ENCODE measurements at places on chromosomes 5 and 9.

DNA sequence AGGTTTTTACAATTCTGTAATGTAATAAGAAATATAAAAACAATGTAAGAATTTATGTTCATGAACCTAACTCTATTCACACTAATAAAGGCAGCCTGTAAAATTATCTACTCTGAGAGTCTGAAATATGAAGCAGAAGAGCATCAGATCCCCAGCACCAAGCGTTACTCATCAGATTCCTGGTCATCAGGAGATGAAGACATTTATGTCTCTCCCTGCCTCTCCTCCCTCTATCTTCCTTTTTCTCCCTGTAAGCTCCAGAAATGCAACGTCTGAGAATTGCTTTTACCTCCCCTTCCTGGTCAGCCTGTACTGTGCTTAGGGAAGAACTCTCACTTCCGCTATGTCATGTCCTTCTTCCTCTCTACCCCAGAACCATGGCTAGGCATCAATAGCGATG, 114.4 kb upstream of the SLIT3 start:
- DNase-seq: no peak

DNA sequence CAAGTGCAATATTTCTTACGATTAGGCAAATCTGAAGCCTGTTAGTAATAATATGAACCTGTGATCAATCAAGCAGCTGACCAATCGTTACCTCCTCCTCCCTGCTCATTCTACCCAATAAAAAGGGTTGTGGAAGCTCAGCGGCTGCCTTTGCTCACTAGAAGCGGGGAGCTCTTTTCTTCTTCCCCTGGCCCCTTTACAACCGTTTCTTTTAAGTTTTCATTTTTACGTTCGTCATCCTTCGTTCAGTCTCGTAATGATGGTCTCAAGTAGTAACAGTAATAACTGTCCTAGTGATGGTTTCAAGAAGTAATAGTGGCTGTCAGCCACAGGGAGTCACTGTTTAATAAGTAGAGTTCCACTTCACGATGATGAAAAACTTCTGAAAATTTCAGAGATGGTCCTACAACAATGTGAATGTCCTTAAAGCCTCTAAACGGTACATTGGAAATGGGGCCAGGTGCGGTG, 6.2 kb downstream of the UGT3A2 start:
- DNase-seq: no peak

GRCh38 chr9:137243626-137244485, 2.8 kb downstream of the TUBB4B start:
- no peak for DNase-seq

- DNase-seq: no peak
Observed at GRCh38 chr9:112731971-112732370, 14.1 kb upstream of the INIP start.

GRCh38 chr9:35908504-35909125, 675 bp upstream of the SPAAR start:
- DNase-seq: no peak

DNA sequence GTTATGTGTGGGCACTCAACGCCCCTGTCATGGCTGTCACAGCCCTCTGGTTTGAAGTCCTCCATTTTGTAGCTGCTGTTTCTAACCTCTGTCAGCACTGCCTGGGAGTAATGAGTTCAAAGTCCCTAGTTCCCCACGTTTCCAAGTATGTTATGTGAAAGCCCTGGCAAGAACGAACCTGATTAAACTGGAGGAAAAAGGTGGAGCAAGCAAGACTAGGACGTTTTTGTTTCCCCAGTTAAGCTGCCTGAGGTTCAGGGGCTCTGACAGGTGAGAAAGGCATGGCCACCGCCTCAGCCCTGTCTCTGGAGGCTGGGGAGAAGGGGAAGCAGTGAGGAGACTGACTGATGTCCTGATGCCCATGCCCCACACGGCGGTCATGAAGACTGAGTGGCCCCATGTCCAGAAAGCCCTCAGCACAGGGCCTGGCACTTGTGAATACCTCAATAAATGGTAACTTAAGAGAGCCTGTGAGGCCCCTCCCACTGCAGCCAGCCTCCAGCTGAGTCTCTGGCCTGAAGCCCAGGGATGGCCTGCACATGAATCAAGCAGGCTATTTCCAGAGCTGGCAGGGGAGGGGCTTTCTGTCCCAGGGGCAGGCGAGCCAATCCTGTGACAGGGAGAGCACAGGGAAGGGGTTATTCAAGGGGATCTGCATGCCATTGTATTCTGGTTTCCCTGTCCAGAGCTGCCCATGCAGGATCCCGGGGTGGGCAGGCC, 61.8 kb downstream of the PFDN1 start:
- DNase-seq: no peak

- DNase-seq: no peak
Observed at GRCh38 chr5:163789870-163790269, 284.5 kb downstream of the MAT2B start.

DNA sequence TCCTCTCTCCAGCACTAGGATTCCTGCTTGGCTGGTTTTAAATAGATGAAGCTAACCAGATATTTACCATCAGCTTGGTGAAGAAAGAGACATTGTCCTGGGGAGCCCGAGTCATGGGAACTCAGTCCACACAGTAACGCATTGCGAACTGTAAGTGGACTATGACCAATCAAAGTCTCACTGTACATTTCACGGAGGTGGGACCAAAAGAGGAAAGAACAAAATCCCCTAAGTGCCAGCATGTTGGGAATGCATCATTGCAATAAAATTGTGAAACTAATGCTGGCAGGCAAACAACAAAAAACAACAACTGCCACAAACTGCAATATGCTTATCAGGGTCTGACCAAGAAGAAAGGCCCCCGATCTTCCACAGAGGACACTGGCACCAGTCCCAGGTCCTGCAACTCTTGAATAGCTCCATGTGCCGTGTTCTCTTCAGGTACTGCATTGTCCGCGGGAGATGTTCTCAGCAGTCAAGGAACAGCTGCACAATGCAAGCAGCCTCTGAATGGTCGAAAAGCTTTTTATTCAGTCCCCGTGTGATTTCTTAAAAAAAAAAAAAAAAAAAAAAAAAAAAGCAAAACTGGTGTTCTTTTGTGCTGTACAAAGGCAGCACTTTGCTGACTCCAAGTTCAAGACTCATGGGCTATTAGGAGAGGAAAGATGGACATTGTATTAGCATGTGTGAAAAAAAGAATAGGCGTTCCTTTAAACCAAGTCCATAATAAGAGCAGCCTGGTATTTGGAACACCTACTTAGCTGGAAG, 38.1 kb downstream of the SEMA6A start:
- no peak for DNase-seq

DNA sequence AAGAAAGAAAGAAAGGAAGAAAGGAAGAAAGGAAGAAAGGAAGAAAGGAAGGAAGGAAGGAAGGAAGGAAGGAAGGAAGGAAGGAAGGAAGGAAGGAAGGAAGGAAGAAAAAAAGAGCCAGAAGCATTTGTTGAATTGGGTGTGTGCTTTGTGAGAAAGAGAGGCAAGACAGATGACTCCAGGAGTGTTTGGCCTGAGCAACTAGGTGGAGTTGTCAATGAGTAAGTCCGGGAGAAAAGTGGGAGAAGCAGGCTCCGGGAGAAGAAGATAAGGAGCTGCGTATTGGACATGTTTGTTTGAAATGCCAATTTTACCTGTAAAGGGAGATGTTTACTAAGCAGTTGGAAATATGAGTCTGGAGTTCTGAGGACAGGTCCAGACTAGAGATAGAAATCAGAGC, 15.1 kb upstream of the GCNT1 start:
- DNase-seq: no peak

DNA sequence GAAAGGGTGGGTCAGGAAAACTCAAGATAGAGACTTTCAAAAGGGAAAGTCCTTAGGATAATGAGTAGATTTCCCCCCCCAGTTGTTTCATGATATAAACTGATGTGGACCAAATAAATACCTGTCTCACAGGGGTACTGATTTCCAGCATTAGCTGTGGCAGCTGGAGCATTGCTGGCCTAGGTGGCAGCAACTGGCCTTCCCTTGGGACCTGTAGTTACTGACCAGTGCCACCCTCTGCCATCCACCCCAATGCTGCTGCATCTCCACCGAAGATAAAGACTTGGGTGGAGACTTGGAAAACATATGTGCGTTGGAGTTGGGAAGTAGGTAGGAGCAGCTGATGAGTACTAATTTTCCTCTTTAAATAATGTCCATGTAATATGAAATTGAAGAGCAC, 71.8 kb downstream of the SYK start:
- no peak for DNase-seq

GRCh38 chr5:173328844-173329490, 753 bp upstream of the STC2 start:
- DNase-seq: no peak

GRCh38 chr9:131982671-131983239, 96.9 kb downstream of the MED27 start:
- DNase-seq: no peak

DNA sequence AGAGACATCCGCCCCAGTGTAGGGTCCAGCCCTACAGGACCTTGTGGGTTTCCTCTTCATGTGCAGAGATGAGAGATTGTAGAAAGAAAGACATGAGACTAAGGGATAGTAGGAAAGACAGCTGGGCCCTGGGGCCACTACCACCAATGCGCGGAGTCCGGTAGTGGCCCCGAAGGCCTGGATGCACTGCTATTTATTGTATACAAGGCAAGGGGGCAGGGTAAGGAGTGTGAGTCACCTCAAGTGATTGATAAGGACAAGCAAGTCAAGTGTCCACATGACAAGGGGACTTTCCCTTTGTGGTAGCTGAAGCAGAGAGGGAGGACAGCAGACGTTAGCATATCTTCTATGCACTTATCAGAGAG, 6.2 kb upstream of the TMEM141 start:
- no peak for DNase-seq

DNA sequence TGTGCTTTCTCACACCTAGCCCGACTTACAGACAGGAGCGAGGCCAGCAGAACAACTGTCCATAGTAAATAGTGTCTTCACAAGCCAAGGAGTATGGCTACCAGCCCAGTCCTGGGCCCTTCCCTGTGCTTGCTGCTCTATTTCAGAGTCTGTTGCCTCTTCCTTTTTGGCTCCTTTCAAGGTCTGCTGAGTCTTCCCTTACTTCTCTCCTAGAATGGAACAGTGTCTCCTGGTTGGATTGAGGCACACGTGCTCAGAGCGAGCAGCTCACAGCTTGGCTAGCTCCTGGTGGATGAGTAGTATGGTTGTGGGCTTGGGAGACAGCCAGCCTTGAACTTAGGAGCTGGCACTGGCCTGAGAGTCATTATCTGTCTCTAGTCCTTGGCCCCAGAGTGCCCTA, 72.8 kb downstream of the TLE4 start:
- no peak for DNase-seq

DNA sequence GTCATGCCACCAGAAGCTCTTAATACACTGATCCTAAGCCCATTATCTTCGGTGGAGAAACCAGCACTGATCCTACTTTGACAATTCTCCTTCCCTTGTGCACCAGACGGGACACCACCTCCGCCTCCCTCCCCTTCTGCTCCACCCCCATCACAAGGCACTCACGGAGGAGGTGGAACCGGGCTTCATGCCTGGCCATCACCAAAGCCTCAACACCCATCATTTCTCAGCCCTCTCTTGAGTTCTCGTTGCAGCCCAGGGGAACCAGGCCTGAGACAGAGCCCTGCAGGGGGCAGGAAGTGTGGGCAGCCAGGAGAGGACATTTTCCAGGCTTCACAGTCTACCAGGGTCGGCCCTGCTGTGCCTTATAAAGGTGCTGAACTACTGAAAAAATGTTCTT, 160.5 kb downstream of the GOLPH3 start:
- DNase-seq: no peak

- DNase-seq: no peak
Observed at GRCh38 chr9:88754886-88755285, 219.9 kb downstream of the NXNL2 start.

DNA sequence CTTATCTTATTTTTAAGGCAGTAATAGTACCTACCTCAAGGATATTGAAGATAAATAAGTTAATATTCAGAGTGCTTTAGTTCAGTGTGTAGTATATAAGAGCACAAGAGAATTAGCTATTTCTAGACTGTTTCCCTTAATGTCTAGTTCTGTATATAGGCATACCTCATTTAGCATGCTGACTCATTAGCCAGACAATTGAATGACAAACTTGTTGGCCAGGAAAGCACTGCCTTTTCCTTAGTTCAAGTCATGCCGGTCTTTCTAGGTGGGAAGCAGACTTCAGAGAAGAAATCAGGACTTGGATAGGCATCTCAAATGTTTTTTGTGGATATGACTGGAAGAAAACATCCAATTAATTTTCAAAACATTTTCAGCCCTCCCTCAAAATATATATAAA, 3.2 kb upstream of the FBXO4 start:
- DNase-seq: no peak

DNA sequence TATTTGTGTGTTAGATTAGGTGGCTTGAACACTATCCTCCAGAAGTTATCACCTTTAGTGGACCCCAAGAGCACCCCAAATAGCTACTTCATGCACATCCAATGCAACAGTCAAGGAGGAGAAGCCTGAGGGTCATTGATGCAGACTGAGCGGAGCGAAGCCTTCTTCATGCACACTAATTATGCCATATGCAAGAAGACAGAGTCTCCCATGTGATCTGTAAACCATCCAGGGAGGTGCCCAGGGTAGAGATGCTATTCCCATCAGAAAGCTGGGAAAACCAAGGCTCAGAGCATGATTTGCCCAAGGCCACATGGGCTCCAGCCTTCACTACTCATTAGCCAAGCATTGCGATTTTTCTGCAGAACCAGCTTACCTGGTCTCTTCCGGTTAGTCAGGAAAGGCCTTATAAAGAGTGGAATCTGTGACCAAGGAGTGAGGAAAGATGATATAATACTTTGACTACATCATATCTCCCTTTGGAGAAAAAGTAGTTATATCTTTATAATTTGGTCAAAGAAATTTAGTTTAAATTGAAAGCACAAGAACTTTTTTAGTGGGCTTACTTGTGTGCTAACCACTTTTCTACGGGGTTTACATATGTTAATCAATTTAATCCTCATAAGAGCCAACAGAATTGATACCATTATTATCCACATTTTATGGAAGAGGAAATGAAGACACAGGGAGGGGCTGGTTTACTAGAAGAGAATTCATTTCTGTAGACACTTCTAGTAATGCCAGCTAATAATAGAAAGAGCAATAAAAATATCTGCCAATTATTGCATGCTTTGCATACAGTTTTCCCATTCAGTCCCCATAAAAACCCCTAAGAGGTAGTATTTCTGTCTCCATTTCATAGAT, 220.0 kb downstream of the ESM1 start:
- DNase-seq: no peak

DNA sequence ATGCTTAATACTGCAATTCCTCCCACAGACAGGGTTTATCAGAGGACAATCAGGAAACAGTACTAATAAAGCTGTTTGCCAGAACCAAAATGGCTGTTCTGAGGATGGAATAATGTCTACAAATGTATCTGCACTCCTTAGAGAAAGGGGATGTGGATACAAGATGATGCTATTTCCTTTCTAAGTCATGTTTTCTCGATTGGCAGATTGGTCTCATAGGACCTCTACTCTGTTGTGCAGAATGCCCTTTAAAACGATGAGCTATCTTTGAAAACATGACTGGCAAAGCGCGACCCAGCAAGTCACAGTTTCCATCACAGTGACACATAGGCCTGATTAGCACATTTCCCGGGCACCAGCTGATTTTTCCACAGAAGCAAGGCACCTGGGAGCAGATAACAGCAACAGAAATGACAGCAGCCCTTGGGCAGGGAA, 54.0 kb downstream of the AOPEP start:
- DNase-seq: no peak

DNA sequence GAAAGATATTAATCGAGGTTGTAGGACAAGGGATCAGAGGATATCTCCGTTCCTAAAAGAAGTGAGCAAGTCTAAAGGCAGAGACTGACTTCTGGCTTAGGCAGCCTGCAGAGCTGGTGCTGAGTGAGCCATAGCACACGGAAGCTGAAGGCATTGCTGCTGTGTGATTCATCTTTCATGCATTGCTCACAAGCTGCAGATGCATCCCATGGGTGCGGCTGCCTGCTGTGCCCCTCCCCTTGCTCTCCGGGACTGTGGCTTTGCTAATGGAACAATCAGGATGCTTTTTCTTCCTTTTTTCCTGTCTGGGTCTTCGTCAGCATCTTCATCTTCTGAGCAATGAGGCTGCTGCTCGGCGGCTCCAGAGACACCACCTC, 341.4 kb downstream of the DIRAS2 start:
- no peak for DNase-seq
